ENCODE measurements at places on chromosomes 2 and 18.

DNA sequence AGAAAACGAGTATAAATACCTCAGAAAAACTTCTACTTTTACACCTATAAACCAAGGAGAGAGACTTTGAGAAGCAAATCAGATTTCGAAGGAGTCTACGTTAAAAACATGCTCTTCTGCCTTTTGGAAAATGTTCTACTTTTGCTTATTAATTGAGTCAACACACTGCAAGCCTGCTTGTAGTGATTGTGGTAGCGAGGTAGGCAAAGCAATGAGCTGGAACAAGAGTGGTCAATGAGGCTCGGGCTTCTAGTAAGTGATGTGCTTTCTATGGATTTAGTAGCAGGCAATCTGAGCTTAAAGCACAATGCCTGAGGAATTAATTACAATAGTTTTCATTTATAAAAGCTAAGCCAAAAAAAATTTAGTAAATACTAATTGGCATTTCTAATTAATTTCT is 103.4 kb upstream of the TFCP2L1 start:
- DNase-seq: no peak

DNA sequence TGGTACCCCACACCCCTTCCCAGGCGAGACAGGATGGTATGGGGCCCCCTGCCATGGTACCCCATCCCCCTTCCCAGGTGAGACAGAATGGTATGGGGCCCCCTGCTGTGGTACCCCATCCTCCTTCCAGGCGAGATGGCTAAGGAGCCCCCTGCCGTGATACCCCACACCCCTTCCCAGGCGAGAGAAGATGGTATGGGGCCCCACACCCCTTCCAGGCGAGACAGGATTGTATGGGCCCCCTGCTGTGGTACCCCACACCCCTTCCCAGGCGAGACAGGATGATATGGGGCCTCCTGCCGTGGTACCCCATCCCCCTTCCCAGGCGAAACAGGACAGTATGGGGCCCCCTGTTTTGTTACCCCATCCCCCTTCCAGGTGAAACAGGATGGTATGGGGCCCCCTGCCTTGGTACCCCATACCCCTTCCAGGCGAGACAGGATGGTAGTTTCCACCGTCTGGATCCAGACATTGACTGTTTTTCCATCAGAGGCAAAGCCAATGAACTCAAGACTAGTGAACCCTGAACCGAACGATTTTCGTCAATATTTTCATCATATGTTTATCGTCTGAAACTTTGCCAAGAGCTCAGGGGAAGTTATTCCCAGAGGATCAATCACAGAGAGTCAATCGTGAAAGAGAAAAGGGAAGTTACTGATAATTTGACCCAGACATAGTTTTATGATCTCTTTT is 75.0 kb downstream of the MYCN start:
- no peak for DNase-seq

DNA sequence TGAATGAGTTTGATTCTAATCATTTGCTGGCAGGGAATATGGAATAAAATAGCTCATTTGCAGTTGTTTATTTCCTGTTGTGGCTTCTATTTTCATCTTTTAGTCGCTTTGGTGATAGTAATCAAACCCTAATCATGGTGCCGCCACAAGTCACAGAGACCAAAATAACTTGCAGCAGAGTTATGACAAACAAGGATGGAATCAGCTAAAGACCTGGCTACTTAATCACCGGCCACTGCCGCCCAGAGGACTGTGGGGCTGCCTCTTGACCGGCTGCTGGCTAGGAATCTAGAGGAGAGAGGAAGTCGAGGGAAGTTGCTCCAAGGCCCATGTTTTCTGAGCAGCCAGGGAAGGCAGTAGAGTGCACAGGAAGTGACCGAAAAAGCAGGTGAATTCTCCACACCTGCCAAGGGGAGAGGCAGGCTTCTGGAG is 5.1 kb upstream of the SMAD7 start:
- DNase-seq: no peak

GRCh38 chr18:63311118-63312018 is 8.2 kb downstream of the BCL2 start:
- peak; percentile 48 for DNase-seq

DNA sequence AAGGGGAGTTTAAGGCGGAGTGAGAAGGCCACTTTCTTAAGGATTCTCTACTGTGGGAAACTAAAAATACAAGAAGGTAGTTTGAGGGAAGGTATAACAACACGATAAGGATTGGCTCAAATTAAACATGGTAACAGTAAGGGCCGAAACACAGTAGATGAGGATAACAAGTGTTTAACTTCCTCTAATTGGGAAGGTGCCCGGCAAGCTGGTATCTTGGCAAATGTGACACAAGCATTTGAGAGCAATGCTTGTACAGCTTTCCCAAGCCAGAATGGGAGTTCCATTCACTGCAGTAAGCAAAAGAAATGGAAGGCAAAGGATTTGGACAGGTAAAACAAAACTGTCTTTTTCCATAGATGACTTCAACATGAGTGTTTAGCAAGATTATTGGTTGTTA is 19.8 kb downstream of the USP40 start:
- no peak for DNase-seq
